ENCODE measurements at places on chromosomes 13 and 19.

- no peak for DNase-seq
Observed at GRCh38 chr19:49972841-49973240, 11.9 kb upstream of the SIGLEC11 start.

- DNase-seq: no peak
Observed at GRCh38 chr13:92806215-92806614, 420.4 kb upstream of the GPC6 start.

- no peak for DNase-seq
Observed at GRCh38 chr13:51370116-51370515, 30.6 kb downstream of the SERPINE3 start.

- DNase-seq: no peak
Observed at GRCh38 chr19:15014579-15014978, 34.7 kb upstream of the CASP14 start.

GRCh38 chr13:47372751-47373150, 475.9 kb upstream of the HTR2A start:
- no peak for DNase-seq

DNA sequence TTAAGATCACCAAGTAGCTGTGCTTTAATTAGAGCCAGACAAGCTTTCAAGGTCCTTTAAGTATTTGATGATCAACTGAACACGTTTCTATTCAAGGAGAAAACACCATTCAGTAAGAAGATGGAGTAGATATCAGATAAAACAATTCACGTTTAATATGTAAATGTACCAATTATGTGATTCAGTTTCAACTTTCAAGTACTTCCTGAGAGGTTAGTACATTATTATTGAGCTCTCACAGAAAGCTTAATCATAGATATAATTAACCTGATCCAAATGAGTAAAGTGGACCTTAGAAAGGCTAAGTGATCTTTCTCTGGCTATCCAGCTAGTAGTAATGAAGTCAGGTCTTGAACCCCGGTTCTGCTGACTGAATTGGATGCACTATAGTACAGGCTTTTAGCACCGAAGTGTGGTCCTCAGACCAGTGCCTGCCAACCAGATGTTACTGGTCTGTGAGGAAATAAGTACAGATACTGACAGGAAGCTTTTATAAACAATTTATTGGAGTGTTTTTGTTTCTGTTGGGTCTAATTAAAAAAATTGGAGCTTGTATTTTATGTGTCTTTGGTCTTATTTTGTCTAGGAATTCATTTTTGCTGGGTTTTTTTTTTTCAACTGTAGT, 10.2 kb downstream of the CLN5 start:
- DNase-seq: no peak

- no peak for DNase-seq
Observed at GRCh38 chr19:1245494-1246264, 2.7 kb upstream of the MIDN start.

- no peak for DNase-seq
Observed at GRCh38 chr19:35429698-35430408, 18.2 kb upstream of the FFAR2 start.

GRCh38 chr13:98133946-98134345, 8.9 kb upstream of the FARP1 start:
- DNase-seq: no peak

DNA sequence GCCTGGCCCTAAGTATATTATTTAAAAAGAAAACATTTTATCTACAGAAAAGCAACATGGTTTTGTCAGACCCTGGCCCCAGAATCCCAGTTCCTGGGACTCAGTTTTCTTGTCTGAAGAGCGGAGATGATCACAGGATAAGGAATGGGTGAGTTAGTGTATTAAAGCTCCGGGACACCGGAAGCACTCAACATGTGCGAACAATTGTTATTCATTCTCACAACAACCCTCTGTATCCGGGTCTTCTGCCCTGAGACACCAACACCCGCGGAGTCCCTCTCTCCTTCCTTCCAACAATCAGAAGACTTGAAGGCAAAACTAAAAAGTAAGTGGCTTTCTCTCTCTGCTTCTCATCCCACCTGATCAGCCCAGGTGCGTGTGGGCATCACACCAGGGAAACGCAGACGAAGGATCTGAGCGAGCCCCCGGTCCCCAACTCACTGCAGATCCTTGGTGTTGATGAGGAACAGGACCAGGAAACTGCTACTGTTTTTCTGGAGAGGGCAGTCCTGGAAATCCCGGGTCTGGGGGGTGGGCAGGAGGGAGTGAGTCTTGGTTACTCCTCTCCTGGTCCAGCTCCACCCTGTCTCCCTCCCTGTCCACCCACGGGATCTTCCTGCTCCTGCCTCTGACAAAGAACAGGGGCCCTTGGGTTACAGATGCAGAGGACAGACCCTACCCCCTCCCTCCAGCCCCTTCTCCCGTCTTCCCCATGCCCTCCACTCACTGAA, 2.0 kb downstream of the GPR108 start:
- no peak for DNase-seq

- DNase-seq: peak; percentile 9
Observed at GRCh38 chr19:1315470-1316166, 29.9 kb downstream of the EFNA2 start.

DNA sequence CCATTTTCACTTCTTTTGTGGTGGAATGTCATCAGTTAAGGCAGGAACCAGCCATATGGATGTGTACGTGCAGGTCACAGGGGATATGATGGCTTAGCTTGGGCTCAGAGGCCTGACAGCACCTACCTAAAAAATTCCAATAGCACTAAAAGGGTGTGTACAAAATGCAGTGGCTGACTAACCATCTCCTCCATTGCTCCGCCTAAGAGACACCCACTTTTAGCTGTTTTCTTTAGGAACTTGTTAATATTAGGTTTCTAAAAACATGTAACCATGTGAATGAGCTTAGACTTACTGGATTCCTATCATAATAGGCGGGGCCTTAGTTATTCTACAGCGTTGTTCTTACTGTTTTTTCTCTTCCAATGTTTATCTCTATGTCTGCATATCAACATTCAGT, 25.8 kb downstream of the GP6 start:
- DNase-seq: no peak

GRCh38 chr13:108304170-108305016, 34.9 kb downstream of the TNFSF13B start:
- no peak for DNase-seq

- no peak for DNase-seq
Observed at GRCh38 chr13:108263621-108264355, 5.7 kb upstream of the TNFSF13B start.

DNA sequence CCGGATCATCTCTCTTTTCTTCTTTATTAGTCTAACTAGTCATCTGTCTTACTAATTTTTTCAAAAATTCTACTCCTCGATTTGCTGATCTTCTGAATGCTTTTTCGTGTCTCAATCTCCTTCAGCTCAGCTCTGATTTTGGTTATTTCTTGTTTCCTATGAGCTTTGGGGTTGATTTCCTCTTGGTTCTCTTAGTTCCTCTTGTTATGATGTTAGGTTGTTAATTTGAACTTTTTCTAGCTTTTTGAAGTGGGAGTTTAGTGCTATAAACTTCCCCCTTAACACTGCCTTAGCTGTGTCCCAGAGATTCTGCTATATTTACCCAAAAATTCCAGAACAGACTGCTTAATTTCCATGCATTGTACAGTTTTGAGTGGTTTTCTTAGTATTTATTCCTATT, 3.4 kb downstream of the FCAR start:
- DNase-seq: no peak

DNA sequence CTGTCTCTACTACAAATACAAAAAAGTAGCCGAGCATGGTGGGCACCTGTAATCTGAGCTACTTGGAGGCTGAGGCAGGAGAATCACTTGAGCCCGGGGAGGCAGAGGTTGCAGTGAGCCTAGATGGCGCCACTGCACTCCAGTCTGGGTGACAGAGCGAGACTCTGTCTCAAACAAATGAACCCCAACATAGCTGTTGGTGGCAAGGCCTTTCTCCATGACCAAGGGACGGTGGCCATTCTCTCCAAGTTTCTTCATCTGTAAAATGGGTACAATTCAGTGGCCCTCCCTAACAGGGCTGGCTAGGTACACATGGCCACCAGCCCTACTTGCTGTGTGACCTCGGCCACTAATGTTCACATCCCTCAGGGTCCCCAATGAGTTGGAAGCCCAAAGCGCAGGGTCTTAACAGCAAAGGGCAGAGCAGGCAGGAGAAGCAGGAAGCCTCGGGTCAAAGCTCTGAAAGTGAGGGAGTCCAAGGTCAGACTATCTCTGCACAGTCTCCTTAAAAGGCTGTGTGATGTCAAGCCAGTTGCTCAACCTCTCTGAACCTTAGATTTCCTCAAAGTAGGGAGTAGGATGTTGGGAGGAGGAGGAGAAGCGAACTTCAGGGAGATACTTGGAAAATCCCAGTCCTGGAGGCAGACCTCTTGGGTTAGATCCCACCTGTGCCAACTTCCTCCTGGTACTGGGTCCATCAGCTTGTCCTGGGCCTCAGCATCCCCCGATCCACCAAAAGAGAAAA, 2.7 kb downstream of the JUND start:
- DNase-seq: peak; percentile 75

GRCh38 chr19:47315125-47315821, 5.6 kb downstream of the C5AR1 start:
- peak; percentile 78 for DNase-seq

DNA sequence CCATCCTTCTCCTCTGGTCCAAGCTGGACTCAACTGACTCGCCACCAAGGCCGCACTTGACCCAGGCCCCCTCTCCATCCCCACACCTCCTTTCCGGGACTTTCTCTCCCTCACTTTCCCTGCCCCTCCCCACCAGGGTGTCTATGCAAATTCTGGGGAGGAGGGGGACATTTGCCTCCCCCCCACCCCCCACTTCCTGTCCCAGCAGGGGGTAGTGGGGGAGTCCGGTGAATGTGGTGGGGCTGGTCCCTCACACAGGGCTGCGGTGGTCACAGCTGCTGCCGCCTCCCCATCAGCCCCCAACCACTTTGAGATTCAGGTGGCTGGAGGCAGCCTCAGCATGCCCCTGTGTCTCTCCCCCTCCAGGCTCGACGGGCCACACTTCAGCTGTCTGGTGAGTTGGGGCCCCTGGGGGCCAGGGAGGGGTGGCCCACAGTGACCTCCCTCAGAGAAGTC, 870 bp downstream of the SPIB start:
- peak; percentile 41 for DNase-seq

DNA sequence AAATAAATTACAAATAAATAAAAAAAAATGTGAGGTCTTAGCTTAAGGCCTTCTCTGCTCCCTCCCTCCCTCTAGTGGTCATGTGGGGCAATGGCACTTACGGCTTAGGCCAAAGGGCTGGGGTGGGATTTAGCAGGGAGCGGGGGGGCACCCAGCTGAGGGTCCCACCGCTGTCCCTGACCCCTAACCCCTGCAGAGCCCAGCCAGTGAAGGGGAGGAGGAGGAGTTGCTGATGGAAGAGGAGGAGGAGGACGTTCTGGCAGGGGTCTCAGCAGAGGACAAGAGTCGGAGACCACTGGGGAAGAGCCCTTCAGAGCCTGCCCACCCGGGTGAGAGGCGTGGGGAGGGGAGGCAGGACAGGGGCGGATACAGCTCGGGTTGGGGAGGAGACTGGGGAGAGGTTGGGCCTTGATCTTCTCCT, 9.3 kb downstream of the MPND start:
- peak; percentile 48 for DNase-seq

DNA sequence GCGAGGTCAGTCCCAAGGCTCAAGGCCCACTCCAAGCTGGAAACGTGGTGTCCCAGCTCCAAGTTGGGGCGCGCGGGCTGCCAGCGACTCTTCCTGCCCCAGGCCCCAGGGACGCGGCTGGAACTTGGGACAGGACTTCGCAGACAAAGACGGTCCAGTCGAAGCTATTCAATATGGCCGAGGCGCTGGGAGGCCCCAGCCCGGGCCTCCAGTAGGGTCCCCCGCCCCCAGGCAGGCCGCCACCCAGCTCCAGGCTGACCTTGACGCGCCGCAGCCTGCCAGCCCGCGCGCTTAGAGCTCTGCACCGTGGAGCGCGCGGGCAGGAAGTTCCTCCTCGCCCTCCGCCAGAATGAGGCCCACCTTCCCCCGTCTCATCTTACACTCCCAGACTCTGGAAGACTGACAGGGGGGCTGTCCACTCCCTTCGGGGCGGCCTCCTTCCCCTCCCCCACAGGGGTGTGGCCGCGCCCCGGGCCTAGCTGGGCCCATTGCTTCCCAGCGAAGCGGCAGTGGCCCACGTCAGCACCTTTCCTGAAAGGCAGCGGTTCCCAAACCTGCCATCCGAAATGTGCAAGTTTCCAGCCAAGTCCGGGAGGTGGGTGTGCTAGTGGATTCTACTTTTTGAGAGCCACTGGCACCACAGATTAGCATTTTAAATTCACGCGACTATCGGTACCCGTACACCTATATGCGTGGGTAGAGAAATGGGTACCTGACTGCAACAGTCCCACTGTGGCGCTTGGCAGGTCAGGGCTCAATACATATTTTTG, at the start of gene CCDC8:
Gene CCDC8, minus strand, starts transcription at position 303 of the 770 bp plus-strand sequence. CDS start 754 bp downstream, outside the sequence.
- DNase-seq: no peak

- no peak for DNase-seq
Observed at GRCh38 chr13:97017322-97017721, 23.0 kb upstream of the OXGR1 start.

DNA sequence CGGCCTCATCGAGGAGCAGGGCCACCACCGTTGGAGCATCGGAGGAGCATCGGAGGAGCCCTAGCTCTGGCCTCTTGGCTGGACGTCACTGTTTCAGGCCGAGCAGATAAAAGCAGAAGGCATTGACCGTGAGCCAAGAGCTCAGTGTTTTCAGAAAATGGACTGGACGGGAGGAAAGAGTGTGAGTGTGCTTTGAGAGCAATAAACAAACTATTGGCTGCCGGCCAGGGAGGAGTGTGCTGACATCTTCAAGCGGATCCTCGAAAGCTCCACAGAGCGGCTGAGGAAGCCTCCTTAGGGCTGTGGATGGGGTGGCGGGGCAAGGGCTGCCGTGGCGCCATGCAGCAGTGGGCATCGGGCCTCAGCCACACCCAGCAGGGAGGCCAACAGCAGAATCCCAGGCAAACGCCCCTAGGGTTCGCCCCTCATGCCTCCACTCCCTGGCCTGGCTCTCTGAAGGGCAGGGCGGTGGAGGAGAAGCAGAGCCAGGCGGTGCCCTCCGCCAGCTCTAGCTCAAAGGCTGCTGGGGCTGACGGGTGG, 41.8 kb downstream of the IRS2 start:
- no peak for DNase-seq

- DNase-seq: no peak
Observed at GRCh38 chr19:2234996-2235380, 1.1 kb downstream of the PLEKHJ1 start.

DNA sequence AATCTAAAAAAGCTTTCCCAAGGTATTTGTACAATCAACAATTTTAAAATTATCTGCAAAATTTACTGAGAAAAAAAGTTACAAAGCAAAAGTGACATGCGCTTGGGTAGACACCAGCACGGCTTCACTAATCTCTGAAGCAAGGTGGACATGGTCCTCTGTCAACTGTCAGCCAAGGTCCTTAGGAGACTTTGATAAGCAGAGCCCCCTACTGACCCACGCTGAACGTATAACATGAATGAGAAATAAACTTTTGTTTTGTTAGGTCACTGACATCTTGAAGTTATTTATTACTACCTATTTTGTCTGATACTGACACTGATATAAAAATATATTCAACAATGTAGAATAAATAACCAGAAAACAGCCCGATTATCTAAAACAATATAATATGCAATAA, 100.7 kb upstream of the OBI1 start:
- DNase-seq: no peak

DNA sequence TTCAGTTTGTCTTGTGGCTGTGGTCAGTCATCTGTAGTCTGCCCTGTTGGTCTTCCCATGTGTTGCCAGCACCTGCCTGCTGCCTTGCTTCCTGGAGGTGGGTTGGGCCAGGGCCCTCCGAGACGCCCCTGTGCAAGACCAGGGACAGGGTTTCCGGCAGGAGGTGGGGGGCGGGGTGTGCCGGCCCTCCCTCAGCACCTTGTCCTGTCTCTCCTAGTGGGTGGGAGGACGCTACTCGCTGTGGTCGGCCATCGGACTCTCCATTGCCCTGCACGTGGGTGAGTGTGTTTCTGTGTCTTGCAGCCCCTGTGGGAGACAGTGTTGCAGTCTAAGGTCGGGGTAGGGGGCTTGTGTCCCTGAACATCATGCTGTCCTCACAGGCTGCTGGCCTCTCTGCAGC, 11.2 kb upstream of the PDCD2L start:
- no peak for DNase-seq

Data from CD4-positive, alpha-beta T cell treated with Interferon gamma for 1 hour (primary cell).